ENCODE measurements at places on chromosomes 12 and 14.

GRCh38 chr12:25715102-25715501 is 162.0 kb upstream of the LMNTD1 start:
- DNase-seq, result no peak

GRCh38 chr12:67512061-67512460 is 136.5 kb upstream of the DYRK2 start:
- DNase-seq, result no peak

- no peak for DNase-seq
Measured at GRCh38 chr12:14563046-14563445, 4.6 kb downstream of the PLBD1 start.

DNA sequence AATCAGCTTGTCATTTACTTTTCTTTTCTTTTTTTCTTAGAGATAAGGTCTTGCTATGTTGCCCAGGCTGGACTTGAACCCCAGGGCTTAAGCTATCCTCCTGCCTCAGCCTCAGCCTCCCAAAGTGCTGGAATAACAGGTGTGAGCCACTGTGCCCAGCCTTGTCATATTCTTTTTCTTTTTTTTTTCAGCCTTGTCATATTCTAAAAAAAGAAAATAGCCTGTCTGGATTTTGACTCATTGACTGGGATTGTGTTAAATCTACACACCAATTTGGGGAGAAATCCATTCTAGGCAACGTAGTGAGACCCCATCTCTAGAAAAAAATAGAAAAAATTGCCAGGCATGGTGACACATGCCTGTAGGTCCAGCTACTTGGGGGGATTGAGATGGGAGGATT is 24.1 kb downstream of the ATP5MC2 start:
- DNase-seq, result no peak

- DNase-seq, result no peak
Measured at GRCh38 chr14:100590726-100591452, 3.7 kb upstream of the BEGAIN start.

DNA sequence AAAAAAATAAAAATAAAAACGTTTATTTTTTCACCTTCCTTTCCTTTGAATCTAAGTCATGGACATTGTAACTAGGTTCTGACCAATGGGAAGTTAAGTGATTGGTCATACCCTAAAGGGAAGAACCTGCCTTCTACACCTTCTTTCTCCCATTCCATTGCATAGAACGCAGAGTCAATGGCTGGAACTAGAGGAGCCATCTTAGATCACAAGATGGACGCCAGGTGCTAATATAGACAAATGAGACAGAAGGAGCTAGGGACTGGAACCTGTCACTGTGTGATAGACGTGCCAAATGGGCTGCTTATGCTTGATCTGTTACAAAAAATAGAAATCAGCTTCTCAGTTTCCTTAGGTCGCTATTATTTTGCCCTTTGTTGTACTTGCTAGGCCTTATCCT is 606.6 kb downstream of the MED13L start:
- no peak for DNase-seq

DNA sequence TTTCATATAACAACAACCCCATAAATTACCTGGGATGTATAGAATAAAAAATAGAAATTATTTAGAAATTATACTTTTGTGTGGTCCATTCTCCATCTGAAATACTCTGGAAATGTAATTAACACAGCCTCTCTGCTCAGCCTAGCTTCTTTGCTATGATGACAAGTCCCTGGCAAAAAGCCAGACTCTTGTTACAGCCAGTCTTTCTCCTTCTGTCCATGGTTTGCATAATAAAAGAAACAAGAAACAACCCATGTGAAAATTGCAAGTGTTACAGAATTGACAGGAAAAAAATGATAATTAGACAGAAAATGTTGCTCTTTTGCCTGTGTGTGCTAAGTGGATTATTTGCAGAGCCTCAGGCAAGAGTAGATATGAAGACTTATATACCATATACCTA is 61.3 kb downstream of the C12orf50 start:
- DNase-seq, result no peak

DNA sequence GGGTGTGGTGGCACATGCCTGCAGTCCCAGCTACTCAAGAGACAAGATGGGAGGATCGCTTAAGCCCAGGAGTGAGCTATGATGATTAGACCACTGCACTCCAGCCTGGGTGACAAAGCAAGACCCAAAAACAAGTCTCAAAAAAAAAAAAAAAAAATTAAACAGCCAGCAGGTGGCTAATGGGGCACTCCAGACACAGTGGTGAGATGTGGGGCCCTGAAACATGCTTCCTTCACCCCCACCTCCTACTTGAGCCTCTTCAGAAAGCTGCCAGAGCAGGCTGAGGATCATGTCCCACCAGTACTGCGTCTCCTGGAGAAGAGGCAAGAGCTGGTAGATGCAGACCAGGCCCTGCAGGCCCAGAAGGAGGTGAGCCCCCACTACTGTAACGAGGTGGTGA is 2.1 kb downstream of the CFAP73 start:
- no peak for DNase-seq

DNA sequence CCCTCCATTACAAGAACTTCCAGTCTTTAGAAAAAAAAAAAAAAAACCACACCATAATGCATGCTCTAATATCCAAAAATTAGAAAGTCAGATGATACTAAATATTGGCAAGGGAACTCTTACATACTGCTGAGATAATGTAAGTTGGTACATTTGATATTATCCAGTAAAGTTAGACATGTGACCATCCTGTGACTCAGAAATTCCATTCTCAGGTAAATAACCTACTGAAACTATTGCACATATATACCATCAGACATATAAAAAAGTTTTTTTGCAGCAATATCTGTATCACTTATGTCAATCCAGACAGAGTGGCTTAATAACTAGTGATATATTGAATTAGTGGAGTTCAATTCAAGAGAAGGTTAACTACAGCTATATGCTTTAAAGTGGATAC is 63.5 kb downstream of the KITLG start:
- no peak for DNase-seq

- no peak for DNase-seq
Measured at GRCh38 chr12:32083489-32083888, 23.2 kb upstream of the BICD1 start.

GRCh38 chr12:12804011-12804410 is 9.1 kb upstream of the DDX47 start:
- DNase-seq, result no peak

- DNase-seq, result no peak
Measured at GRCh38 chr12:27428466-27428865, 18.1 kb upstream of the SMCO2 start.

DNA sequence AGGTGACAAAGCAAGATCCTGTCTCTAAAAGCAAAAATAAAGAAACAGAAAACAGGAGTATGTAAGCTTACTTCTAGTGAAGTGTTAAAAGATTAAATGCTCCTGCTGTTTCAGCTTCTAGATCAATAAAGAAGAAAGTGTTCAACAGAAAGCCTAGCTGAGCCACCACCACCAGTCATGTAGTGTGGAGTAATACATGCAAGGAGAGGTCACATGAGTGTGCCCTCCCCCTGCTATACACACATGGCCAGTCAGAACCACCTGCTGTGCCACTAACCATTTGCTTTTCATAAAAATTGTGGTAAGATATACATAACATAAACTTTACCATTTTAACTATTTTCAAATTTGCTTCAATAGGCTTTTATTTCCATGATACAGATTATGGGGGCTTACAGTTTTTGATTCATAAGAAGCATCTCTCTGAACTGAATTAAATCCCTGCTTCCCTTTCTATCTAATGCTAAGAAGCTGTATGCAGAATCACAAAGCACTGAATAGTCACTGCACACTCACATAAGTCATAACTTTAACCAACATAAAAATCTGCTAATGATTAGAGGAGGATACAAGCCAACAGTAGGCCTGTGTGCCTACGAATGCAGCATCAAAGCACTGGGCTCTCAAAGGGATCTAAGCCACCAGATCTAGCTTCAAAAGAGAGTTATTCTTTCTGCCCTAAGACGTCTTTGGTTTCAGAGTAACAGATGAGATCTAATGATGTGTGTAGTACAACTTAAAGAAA is 515.5 kb downstream of the C12orf50 start:
- DNase-seq, result no peak

DNA sequence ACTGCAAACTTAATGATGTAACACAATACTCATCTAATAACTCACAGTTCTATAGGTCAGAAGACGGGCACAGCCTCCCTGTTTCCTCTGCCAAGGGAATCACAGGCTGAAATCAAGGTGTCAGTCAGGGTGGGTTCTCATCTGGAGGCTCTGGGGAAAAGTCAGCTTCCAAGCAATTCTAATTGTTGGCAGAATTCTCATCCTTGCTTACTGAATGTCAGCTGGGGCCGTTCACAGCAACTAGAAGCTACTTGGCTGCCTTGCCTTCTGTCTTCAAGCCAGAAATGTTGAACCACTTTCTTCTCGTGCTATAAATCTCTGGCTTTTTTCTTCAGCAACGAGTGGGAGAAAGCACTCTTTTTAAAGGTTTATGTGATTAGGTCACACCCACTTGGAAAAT is 80.1 kb upstream of the PDZRN4 start:
- DNase-seq, result no peak

Data from stimulated activated CD4-positive, alpha-beta T cell treated with anti-CD3 and anti-CD28 coated beads, Interleukin-2, amount 100 ng/mL, for 48 hours (primary cell).